Activated CD4-positive, alpha-beta T cell treated with anti-CD3 and anti-CD28 coated beads, Interleukin-2, amount 10 ng/mL, durations not matched to agents 7 days and 5 days (primary cell): ENCODE measurements at places on chromosomes 11 and 22.

- peak; percentile 35 for DNase-seq
These were observed 242.3 kb upstream of the B3GAT1 start for GRCh38 chr11:134654161-134654915.

- no peak for DNase-seq
These were observed 55.4 kb downstream of the HSD17B12 start for GRCh38 chr11:43735961-43736360.

DNA sequence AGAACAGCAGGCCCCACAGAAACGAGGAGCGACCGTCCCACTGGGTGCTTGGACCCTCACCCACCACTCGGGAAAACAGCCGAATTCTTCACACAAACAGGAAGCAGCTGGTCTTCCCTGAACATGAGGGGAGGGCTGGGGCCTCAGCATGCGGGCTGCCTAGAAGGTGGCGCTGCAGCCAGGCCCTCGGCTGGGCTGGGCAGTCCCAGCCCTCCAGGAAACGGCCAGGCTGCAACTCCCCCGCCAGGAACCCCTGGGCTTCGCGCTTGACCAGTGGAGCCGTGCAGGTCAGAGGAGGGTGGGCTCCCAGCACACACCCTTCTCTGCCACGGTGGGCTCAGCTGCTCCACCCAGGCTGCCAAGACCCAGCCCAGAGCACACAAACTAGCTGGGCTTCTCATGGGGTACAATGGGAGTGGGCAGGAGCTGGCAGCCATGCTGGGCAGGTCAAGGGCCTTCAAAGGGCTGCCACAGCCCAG, 29.6 kb downstream of the IGF2 start:
- DNase-seq = no peak

DNA sequence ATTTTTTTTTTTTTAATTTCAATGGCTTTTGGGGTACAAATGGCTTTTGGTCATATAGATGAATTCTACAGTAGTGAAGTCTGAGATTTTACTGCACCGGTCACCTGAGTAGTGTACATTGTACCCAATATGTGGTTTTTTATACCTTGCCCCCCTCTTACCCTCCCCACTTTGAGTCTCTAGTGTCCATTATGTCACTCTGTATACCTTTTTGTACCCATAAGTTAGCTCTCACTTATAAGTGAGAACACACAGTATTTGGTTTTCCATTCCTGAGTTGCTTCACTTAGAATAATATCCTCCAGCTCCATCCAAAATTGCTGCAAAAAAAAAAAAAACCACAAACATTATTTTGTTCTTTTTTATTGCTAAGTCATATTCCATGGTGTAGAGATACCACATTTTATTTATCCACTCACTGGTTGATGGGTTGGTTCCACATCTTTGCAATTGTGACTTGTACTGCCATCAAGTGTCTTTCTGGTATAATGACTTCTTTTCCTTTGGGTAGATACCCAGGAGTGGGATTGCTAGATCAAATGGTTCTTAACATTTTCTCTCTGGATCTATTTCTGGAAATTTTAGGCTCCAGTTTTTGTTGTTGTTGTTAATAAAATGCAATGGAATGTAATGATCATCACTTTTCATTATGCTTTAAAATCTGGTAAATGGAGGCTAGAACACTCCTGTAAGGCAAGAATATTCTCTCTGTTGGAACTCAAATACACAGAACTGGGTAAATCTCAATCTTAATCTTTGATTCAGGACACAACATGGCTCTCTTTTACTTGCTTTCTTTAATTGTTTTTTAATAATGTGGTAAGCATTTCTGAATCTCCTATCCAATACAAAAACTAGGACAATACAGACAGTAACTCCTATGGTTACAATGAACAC, 10.3 kb downstream of the NEAT1 start:
- no peak for DNase-seq

DNA sequence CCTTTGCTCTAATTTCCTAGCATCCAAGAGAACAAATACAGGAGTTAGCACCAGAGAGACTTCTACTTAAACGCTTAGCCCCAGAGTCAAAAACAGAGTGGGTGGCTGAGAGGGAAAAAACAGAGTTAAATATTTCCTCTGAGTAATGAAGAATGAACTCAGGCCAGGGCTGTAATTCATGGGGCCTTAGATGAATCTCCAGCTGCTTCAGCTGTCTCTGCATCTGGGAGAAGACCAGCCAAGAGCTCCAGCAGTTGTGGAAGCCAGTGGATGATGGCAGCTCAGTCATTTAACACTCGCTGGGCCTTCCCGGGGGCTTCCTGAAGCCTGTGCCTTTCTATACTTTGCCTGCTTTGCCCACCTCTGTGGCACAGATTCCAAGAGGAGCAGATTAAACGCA, 5.7 kb upstream of the ADAMTS15 start:
- no peak for DNase-seq

GRCh38 chr22:27873472-27873871, 45.6 kb downstream of the PITPNB start:
- no peak for DNase-seq

GRCh38 chr11:59401262-59401552, 25.0 kb downstream of the OR5A2 start:
- DNase-seq = no peak

DNA sequence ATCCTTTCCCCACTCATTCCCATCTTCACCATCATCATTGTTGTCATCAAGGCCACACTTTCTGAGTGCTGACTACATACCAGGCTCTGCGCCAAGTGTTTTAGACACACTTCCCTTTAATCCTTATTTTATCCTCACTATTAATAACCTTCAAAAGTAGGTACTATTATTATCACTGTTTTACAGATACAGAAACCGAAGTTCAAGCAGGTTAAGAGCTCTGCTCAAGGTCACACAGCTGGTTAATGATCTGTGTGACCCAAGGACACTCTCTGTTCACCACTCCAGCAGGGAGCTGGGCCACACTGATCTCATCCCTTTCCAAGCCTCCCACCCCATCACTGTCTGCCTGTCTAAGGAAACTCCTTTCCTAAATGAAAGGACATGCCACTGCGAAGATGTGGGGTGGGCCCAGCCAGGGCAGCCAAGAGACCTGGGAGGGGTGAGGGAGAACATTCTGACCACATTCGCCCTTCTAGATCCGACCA, 17.2 kb upstream of the TSKU start:
- no peak for DNase-seq

GRCh38 chr11:33000181-33000580, 15.5 kb upstream of the DEPDC7 start:
- DNase-seq = no peak

DNA sequence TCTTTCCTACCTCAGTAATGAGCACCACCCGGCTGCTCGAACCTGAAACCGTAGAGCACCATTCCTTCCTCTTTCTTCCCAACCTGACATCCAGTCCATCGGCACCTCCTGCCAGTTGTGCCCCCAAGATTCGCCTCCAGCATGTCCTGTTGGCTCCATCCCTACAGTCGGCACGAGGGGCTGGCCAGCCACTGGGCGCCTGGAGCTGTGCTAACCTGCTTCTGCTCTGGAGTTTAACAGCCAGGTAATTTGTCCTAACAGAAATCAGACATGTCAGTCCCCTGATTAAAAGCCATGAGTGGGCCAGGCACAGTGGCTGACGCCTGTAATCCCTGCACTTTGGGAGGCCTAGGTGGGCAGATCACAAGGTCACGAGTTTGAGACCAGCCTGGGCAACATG, 16.8 kb downstream of the FDX1 start:
- DNase-seq = no peak

- no peak for DNase-seq
These were observed 562.8 kb upstream of the CCDC179 start for GRCh38 chr11:23423104-23423503.
